Renal cortex interstitium (tissue), 15 donors: ENCODE measurements at places on chromosomes 2 and 18. TPM values are rescaled to one million over a fixed set of nuclear protein-coding genes. Genes with fewer than 3 reads are reported as not detected.

EPAS1 gene
- 42.0 TPM for polyA plus RNA-seq

ABCG8 gene
- 1.2 TPM for polyA plus RNA-seq

C1QL2 gene
- not detected for polyA plus RNA-seq

IL36B gene
- not detected for polyA plus RNA-seq

HOXD13 gene
- polyA plus RNA-seq, result 0.22 TPM

CGREF1 gene
- 7.4 TPM for polyA plus RNA-seq

KLHL14 gene
- 31.5 TPM for polyA plus RNA-seq

SERPINB3 gene
- 0.14 TPM for polyA plus RNA-seq

ACTG2 gene
- 0.51 TPM for polyA plus RNA-seq

GRB14 gene
- polyA plus RNA-seq, result 43.9 TPM

LYG1 gene
- polyA plus RNA-seq, result 3.6 TPM

ALPP gene
- polyA plus RNA-seq, result not detected

NGEF gene
- polyA plus RNA-seq, result 2.1 TPM

SATB2 gene
- polyA plus RNA-seq, result 17.2 TPM
